NCI-H2029 treated with DMSO at 0.1 percent for 48 hours (cell line): ENCODE measurements at places on chromosomes 3 and 15.

DNA sequence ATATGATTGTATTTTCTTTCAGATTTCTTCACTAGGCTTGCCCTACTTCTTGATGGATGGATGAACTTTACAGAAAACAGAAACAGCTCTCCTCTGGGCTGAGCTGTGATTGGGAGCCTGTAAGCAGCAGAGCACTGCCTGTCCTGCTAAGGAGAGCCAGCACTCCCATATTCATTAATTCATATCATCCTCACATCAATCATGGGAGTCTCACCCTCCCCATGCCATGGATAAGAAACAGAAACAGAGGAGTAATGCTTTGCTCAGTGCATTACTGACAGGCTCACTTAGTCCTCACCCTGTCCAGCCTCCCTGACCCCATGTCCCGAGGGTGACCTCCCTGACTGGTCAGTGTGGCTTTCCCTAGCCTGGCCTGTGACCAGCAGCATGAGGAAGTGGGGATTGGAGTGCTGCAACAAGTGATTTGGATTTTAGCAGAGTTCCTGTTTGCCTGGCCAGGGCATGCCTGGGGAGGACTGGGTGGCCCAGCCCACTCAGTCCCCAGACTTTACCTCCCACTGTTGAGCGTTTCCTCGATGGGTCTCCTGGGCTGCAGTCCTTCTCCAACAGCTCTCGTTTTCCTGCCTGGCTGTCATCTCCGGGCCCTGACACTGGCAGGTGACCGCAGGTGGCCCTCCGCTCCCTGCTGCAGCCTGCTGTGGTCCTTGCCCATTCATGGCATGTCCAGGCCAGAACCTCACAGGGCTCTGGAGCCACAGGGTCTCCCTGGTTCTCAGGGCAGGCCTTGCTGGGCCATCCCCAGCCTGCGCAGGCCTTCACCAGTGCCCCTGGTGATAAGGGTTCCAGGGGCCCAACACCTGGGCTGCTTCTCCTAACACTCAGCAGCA is 1.3 kb upstream of the TMIE start:
- no peak for DNase-seq

GRCh38 chr3:184008161-184008560 is 9.5 kb downstream of the ABCC5 start:
- peak; percentile 12 for DNase-seq

- no peak for DNase-seq
Observed at GRCh38 chr3:4808637-4809036, 170.6 kb upstream of the BHLHE40 start.

DNA sequence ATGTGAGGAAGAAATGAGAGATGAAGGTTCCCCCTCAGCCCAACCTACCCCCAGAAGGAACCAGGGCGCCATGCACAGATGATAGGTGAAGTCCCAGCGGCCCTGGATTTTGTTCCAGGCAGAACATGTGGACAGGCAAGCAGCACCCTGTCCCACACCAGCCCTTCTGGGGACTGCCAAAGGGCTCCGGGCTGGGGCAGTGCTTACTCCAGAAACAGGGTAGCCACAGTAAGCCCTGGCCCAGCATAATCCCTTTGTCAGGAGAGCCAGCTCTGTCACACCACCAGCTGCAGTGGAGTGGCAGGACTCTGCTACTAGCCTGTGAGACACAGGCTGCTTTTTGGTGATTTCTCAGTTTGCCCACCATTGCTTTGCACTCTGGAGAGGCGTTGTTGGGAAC is 6.3 kb downstream of the FBXL22 start:
- DNase-seq, result no peak

DNA sequence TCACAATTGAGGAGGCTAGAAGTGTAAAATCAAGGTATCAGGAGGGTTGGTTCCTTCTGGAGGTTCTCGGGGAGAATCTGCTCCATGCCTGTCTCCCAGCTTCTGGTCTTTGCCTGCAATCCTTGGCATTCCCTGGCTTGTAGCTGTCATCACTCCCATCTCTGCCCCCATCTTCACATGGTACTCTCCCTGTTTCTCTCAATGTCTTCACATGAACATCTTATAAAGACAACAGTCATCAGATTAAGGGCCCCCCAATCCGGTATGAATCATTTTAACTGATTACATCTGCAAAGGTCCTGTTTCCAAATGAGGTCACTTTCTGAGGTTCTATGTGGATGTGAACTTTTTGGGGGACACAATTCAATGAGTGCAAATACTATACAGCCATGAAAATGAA is 113.0 kb upstream of the GALNT15 start:
- no peak for DNase-seq

DNA sequence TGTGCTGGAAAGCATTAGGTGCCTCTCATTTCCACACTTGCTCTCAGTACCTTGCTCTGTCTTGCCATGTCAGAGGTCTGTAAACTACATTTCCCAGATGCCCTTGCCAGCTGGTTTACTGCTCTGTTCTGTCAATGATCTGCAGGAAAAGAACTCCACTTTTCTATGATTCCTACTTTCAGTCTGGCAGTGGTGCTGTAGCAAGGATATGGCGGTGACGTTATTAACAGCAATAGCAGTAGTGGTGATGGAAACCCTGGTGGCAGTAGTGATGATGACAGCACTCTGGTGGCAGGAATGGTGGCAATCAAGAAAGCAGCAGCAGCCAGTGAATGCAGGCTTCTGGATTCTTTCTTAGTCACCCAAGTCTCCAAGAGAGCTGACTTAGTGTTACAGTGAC is 665.2 kb downstream of the DIPK2A start:
- DNase-seq, result no peak
